ENCODE measurements at places on chromosomes 13 and 19.
A peak's percentile ranks its signal among the peaks of the same experiment; 100 is the strongest.

DNA sequence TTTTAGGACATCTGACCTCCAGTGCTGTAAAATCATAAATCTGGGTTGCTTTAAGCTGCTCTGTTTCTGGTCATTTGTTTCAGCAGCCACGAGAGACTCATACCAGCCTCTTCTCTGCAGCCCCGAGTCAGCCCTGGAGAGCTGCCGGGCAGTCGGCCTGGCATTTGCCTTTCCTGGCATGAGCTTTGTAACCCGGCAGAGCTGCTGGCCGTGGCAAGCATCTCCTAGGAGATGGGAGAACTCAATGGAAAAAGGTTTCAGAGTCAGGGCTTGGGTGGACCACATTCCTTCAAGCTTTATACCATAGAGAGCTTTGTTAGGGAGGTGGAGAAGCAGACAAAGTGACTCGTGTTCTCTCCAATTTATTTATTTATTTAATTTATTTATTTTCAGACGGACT lies 21.6 kb upstream of the CCL25 start:
- no peak for DNase-seq

DNA sequence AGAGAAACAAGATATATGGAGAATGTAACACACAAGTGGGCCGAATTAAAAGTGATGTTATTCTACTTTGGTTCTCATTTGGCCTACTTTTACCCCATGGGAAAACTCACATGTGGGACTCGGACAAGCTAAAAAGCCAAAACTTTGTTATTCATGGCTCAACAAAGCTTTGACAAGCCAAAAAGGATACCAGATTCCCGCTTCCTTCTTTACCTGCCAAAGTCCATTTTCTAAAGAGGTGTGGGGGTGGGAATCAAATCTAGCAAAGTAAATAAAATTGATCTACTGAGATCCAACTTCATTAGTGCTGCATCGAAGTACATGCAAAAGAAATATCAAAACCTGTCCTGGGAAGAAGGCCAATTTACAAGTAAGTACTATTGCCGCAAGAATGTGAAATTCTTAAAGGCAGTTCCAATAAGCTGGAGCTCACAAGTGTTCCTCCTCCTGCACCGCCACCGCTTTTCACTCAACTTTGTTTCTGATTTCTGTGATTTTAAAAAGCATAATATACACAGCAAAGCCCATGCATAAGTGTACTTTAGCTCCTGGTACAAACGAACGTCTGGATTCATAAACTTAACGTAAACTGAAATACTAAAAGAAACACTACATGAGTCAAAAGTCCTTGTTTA lies 1.1 kb downstream of the LNX2 start:
- DNase-seq, result no peak

GRCh38 chr13:100620792-100621191 lies 32.2 kb upstream of the GGACT start:
- DNase-seq, result no peak

DNA sequence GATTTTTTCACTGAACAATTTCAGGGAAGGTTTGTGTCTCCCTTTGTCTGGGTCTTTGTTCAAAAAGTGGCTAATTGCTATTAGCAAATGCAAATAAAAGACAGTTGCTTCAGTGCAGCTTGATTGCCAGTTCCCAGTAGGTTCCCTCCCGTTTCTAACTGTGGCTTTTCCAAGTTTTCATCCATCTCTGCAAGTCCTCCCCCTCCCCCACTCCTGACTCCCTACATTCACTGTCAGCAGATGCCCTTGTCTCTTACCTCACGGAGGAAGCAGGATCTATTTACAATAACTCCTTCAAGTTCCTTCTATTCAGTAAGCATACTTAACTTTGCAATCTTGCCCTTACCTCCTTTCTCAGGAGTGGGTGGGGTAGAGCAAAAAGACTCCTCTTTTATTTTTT lies 55.4 kb upstream of the SCEL start:
- peak; percentile 25 for DNase-seq

- peak; percentile 1 for DNase-seq
Observed at GRCh38 chr19:58001895-58002369, 688 bp downstream of the ZNF606 start.

DNA sequence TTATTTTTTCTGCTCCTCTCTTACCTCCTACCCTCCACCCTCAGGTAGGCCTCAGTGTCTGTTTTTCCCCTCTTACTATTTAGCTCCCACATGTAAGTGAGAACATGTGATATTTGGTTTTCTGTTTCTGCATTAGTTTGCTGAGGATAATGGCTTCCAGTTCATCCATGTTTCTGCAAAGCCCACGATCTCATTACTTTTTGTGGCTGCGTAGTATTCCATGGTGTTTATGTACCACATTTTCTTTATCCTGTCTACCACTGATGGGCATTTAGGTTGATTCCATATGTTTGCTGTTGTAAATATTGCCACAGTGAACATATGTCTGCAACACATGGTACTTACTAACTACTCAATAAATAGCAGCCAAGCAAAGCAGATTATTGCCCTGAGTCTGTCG lies 56.8 kb downstream of the DNAJC15 start:
- DNase-seq, result no peak

- no peak for DNase-seq
Observed at GRCh38 chr13:51370811-51371210, 31.3 kb downstream of the SERPINE3 start.

GRCh38 chr19:8452446-8453123 lies 7.8 kb downstream of the HNRNPM start:
- DNase-seq, result no peak

GRCh38 chr13:59345311-59345710 lies 818.4 kb downstream of the DIAPH3 start:
- no peak for DNase-seq

DNA sequence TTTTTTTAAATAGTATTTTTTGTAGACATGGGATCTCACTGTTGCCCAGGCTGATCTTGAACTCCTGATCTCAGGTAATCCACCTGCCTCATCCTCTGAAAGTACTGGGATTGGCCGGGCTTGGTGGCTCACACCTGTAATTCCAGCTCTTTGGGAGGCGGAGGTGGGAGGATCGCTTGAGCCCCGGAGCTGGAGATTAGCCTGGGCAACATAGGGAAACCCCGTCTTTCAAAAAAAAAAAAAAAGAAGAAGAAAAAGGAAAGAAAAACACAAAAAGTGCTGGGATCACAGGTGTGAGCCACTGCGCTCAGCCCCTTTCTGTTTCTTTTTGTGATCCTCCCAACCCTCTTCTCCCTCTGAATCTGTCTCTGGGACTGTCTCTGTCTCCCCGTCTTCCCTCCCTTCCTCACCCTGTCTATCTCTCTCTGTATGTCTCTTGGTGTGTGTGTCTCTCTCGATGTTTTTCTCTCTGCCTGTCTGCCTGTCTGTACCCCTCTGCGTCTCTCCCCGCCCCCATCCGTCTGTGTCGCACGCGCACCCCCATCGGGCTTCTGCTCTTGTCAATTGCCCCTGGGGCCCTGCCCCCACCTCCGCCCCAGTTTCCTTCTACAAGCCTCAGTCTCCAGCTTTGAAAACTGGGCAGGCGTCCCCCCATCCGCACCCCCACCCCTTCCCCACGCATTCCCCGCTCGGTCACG lies 540 bp upstream of the ZFP36 start:
- no peak for DNase-seq

- no peak for DNase-seq
Observed at GRCh38 chr13:79481685-79482052, 714 bp downstream of the NDFIP2 start.

DNA sequence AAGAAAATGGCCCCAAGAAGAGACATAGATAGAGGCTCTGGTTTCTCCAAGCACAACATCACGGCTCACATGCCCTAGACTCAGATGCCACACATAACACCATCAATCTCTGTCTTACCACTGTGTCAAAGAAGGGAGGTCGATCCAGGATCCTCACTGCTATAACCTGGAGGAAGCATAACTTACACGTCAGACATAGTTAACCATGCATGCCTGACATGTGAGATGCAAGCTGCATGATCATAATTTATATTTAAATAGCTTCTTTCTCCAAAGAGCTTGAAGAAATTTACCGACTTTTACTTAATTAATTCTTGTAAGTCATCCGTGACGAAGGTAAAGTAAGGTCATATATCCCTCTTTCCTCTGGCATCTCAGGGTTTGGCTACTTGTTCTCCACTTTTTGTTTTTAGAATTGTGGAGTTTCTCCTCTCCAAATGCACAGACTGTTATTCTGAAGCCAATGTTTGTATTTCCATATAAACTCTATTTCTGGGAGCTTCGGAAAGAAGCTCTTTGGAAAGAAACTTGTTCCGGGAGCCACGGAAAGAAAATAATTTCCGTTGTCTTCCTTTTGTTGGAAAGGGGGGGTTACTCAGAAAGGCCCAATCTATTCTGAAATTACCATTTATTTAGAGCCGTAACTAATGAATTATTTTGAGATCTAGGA lies 205.6 kb downstream of the LHFPL6 start:
- DNase-seq, result no peak

Data from inflammatory macrophage treated with lipopolysaccharide for 4 hours (primary cell).